ENCODE measurements at places on chromosomes 6 and 20.

GRCh38 chr20:926670-927069 is 10.5 kb upstream of the ANGPT4 start:
- no peak for DNase-seq

DNA sequence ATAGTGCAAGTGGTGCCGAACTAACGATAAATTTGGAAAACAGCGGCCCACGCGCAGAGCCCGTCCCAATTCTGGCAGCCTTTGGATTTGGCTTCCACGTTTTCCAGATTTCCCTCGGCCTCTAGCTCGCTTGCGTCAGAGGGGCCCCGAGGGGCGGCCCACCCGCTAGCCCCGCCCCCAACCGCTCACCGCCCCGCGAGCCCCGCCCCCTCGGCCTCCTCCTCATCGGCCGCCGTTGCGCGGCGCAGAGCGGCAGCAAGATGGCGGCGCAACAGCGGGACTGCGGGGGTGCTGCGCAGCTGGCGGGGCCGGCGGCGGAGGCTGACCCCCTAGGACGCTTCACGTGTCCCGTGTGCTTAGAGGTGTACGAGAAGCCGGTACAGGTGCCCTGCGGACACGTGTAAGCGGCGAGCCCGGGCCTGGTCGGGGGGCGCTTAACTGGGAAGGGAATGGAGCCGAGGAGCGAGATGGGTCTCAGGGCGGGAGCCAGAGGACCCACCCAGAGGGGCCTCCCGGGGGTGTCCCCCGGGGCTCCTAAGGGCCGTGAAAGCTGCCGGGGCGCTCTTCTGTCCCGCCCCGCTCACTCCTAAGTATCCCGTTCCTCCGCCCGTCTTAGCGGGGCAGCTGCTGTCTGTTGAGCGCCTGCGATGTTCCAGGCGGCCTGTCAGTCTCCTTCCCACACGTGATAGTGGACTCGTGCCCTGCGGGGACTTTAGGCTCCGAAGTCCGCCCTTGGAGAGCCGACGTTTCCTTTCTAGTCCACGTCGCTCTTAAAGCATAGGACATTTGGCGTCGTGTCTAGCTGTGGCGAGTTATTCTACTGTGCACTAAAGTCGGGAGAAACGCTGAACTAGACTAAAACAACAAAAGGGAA is at the start of gene RNF114:
Gene RNF114, plus strand, starts transcription at position 245 of the 874 bp plus-strand sequence. Its CDS starts 16 bp downstream, at position 261.
- peak; percentile 93 for DNase-seq

DNA sequence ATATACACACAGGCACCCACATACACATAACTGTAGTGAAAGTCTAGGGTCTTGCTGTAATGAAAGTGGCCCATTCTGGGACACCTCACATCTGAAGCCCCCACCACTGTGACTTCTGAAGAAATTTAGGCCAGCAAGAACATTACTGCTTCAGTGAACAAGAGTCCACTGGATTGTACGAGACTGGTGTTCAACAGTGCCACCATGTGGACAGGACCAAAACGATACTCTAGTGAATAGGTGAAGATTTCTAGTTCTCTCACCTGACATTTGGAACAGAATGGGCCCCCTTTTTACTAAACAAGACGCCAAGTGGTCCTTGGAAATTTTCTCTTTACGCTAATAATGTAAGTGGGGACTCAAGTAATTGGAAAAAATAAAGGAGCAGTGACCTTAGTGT is 156.9 kb downstream of the MAFB start:
- DNase-seq: no peak

DNA sequence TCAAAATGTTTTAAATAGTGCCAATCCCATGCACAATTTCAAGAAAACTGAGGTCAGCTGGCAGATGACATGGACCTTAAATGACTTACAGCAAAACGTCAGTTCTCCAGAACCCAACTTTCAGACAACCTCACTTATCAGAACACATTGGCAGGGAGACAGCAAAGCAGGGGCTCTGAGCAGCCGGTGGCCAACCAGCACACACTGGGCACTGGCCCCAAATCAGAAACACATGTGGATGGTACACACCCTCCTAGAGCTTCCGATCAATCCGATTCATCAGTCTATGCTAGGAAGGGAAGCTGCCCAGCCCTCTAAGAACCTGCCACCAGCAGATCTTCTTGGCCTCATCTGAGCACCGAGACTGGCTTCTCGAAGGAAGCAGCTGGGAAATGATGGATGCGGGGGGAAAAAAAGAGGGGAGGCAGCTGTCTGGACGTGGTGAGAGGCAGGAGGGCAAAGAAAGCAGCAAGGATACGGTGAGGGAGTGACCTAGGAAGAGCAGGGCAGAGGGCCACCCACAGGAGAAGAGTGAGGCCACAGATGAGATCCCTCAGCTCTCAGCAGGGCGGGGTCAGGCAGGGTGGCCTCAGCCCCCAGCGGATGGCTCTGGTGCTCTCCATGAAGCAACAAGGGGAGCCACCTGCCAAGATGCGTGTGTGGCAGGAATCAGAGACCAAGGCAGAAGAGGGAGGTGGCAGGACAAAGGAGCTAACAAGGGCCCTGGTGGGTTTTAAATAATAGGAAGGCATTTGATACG is 32.9 kb downstream of the TAF4 start:
- DNase-seq: no peak

DNA sequence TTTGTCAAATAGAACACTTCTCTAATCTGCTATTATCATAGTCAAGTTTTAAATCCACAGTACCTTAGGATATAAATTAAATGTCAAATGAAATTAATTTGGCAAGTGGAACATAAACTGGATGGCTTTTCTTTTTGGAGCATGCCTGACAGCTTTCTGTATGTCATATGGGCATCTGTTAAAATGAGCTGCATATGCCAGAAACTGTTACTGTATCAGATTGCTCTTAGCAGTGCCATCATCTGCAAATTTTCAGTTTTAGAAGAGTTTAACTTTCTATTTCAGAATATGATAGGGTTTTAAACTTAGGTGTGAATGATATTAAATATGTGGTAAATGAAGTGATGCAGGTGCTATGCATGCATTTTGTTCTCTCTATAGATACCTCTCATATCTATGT is 3.4 kb upstream of the EEF1E1 start:
- no peak for DNase-seq
